ENCODE measurements at places on chromosomes 6 and 20. TPM values are rescaled to one million over a fixed set of nuclear protein-coding genes. Genes with fewer than 3 reads are reported as not detected.

The MBOAT1 gene
- 1.4 TPM for polyA plus RNA-seq

The THEMIS gene
- not detected for polyA plus RNA-seq

The VWA7 gene
- polyA plus RNA-seq = 3.1 TPM

The BYSL gene
- polyA plus RNA-seq = 13.2 TPM

The RWDD2A gene
- polyA plus RNA-seq = 10.8 TPM

The EYS gene
- 0.91 TPM for polyA plus RNA-seq

The SNX21 gene
- polyA plus RNA-seq = 2.8 TPM

The KIFC1 gene
- polyA plus RNA-seq = not detected

The SPACA1 gene
- not detected for polyA plus RNA-seq

The HLA-DMA gene
- not detected for polyA plus RNA-seq

The LRRN4 gene
- not detected for polyA plus RNA-seq

The MRAP2 gene
- 2.6 TPM for polyA plus RNA-seq

The GSTA3 gene
- polyA plus RNA-seq = not detected

The EGFL8 gene
- polyA plus RNA-seq = 3.6 TPM

The COL21A1 gene
- 7.7 TPM for polyA plus RNA-seq

The COL9A3 gene
- polyA plus RNA-seq = 1.8 TPM

Data from Purkinje cell (primary cell).